ENCODE measurements at places on chromosomes 11 and 22.

GRCh38 chr22:30637701-30638114, 2.1 kb downstream of the SLC35E4 start:
- no peak for ATAC-seq

- no peak for ATAC-seq
Observed at GRCh38 chr22:30400159-30400558, 3.3 kb downstream of the SEC14L2 start.

DNA sequence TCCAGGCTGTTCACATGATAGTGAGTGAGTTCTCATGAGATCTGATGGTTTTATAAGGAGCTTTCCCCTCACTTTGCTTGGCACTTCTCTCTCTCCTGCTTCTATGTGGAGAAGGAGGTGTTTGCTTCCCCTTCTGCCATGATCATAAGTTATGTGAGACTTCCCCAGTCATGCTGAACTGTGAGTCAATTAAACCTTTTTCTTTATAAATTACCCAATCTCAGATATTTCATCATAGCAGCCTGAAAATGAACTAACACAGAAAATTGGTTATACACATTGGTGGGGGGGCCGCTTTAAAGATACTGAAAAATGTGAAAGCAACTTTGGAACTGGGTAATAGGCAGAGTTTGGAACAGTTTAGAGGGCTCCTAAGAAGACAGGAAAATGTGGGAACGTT, 741.1 kb upstream of the LUZP2 start:
- no peak for ATAC-seq

DNA sequence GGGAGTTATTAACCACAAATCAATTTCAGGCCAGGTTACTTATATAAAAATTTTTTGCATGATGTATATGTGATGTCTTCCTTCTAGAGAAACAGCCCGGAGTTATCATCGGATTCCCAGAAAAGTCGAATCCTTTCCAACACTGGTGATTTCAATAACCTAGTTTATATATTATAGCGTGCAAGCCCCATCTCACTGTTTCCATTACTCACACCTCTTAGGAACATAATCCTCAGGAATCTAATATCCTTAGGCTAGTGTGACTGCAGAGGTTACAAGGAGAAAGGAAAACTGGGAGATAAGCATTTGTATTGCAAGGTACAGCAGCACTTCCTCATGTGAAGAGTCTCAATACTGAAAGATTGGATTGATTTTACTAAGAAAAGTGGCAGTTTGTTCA, 20.3 kb downstream of the ARHGAP20 start:
- no peak for ATAC-seq

DNA sequence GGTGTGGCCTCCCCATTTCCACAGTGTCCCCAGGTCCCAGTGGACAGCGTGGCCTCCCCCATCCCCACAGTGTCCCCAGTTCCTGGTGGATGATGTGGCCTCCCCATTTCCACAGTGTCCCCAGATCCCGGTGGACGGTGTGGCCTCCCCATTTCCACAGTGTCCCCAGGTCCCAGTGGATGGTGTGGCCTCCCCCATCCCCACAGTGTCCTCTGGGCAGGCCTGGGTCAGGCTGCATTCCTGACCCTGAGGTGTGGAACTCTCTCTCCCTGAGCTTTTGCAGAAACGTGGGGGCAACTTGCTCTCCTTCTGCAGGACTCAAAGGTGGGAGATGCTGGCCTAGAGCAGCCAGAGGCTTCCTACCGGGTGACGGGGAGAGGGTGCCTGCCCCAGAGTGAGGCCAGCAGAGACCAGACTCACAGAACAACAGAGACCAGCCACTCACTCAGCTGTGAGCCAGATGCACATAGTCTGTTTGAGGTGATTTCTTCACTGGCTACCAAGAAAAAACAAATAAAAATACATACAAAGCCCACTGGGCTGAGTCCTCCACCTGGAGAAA, 85.8 kb upstream of the FGF3 start:
- peak; percentile 17 for ATAC-seq

DNA sequence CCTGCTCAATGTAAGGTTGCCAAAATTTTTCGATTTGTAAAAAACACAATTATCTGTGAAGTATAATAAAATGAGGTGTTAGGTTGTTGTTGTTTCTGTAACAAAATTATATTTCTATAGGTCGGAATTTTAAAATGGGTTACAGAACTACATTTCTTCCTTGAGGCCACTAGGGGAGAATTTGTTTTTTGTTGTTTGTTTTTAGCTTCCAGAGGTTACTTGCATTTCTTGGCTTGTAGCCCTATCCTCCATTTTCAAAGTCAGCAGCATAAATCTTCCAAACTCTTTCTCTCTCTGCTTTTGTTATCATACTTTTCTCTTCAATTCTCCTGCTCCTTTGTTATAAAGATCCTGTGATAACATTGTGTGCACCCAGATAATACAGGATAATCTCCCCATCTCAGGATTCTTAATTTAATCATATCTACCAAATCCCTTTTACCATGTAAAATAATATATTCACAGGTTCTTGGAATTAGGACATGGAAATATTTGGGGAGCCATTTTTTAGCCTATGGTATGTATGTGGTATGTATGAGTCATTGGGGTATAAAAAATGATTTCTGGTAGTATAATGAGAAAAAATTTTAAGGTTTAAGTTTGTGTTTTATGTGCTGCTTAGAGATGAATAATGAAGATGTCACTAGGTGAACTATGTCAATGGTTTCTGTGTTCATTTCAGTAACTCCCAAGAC, 9.4 kb upstream of the PATL1 start:
- ATAC-seq: no peak

- ATAC-seq: peak; percentile 21
Observed at GRCh38 chr22:47191671-47192650, 429.5 kb downstream of the TBC1D22A start.

DNA sequence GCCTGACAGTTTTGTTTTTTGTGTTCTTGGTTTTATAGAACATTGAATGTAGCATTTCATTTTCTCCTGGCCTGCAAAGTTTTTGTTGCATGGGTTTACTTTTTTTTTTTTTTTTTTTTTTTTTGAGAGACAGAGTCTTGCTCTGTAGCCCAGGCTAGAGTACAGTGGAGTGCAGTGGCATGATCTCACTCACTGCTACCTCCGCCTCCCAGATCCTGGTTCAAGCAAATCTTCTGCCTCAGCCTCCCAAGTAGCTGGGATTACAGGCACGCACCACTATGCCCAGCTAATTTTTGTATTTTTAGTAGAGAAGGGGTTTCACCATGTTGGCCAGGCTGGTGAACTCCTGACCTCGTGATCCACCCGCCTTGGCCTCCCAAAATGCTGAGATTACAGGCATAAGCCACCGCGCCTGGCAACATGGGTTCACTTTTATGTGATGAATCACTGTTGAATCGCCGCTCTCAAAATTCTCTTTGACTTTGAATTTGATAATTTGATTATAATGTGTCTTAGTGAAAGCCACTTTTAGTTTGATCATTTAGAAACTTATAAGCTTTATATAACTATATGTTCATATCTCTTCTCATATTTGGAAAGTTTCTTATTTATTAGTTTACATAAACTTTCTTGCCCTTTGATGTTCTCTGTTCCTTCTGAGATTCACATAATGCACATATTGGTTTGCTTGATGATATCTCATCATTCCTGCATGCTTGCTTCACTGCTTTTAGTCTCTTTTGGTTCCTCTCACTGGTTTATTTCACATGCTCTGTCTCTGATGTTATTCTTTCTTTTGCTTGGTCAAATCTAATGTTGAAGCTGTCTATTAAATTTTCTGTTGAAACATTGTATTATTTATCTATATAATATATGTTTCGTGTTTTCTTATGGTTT, 589.0 kb upstream of the CNTN5 start:
- no peak for ATAC-seq

DNA sequence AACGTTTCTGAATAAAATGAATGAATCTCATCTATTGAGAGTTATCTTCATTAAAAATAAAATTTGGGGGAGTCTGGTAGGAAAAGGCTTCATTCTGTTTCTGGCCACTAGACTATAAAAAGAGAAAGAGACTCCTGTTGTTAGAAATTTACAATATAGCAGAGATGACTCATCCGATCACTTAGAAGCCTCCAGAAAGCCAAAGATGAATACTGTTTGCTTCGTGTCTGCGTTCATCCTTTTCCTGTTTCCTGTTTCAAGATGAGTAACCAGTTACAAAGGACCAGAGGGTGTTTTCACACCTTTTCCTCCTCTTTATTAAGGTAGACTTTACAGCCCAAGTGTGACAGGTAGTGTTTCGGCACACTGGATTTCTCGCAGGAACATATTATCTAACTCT, 1120.7 kb downstream of the LRRC4C start:
- ATAC-seq: peak; percentile 89

GRCh38 chr11:34623463-34623862, 2.6 kb downstream of the EHF start:
- no peak for ATAC-seq

DNA sequence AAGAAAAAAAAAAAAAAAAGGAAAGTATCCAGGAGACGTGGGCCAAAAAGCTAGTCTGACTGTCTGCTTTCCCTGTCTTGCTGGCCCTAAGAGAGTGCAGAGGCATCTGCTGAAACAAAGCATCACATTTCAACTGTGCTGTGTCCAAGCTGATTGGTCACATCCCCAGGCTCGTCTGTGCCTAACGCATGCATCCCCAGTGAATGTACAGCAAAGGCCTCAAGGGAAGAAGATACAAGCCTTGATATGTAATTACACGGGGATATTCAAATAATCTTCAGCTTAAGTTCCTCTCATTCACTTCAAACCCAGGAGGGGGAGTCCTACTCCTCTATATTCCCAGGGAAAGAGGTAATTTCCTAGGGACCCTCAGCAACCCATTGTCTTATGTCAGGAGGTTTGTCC, 5.4 kb upstream of the SORL1 start:
- peak; percentile 94 for ATAC-seq

- no peak for ATAC-seq
Observed at GRCh38 chr11:57571606-57572005, 4.1 kb upstream of the UBE2L6 start.

DNA sequence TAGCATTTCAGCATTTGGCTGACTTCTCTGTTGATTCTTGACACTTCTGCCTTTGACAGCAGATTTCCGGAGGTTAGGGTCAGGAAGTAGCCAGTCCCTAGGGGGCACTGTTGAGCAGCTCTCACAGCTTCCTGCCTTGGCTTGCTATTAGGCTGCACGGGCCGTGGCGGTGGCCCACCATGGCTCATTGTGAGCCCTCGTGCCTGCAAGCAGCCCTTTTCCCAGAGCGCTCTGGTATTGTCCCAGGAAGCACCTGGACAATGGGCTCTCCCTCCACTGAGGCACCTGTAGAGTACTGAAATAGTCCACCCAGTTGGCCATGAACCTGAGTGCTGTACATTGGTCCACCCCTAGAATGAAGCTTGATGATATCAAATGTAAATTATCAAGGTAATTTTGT, 100.2 kb upstream of the GAL start:
- ATAC-seq: peak; percentile 51

DNA sequence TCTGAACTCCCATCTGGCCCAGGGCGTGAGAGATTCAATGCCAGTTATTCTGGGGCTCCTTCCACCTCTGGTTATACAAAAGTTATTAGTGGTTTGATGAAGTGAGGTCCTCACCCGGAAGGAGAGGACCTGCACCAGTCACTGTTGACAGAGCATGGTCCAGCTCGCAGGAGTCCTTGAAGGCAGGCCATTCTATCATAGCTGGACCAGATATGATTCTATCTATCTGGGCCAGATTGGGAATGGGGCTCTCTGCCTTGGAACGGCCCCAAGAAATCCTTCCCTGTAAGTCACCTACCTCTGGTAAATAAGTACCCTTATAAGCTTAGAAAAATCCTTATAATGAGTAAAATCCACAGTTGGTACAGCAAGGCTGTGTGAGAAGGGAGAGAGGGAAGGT, 50.7 kb downstream of the C11orf91 start:
- ATAC-seq: no peak

GRCh38 chr11:62025487-62026105, 58.2 kb upstream of the FTH1 start:
- no peak for ATAC-seq

DNA sequence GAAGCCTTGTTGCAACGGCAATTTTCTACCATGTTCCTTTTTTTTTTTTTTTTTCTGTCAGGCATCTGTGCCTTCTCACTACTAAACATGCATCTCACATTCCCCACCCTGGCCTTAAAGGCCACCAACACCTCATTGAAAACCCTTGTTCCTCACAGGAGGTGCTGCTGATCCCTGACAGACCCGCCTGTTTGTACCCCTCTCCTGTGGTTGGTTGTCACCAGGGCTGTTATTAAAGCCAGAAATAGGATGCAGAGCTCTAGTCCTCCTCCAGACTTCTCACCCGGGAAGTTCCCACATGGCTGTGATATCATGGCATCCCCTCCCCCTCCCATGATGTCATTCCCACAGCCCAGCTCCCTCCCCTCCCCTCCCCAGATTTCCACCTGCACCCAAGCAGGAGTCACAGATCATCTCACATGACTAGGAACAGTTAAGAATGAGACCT, 302.8 kb upstream of the NCAM1 start:
- no peak for ATAC-seq

DNA sequence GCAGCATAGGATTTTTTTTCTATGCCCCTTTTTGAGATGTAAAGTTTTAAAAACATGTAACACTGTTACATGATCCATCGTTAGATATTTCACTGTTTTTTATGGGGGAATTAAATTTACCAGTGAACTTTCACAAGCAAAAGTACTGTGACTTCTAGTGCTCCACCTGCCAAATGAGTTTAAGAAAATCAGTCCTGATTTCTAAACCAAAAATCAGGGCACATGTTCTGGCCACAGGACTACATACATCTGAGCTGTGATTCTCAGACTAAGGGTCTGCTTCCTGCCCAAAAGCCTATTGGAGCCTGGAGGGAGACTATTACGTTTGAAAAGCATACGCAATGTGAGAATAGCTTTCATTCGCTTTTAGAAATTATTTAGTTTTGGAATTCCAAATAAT, 22.5 kb downstream of the TMPRSS13 start:
- no peak for ATAC-seq

DNA sequence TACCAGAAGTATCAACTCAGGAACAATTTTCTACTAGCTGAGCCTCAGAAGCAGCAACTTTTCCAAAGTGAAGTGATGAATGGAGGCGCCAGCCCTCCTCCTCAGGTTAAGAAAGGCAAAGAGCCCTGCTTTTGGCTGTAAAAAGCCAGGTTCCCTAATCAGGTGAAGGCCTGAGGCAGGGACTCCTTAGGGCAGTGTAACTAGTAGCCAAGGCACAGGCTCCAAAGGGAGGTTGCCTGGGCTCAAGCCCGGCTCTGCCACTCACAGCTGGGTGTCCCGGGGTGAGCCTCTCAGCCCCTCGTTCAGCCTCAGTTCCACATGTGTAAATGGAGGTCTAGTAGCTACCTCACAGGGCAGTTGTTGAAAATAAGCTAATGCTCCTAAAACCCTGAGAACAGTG, 19.5 kb downstream of the TSKU start:
- ATAC-seq: no peak

GRCh38 chr11:35814081-35814695, 129.7 kb upstream of the LDLRAD3 start:
- no peak for ATAC-seq

GRCh38 chr22:43376765-43377547, 33.8 kb upstream of the SCUBE1 start:
- ATAC-seq: no peak

All from SK-N-SH treated with all-trans-retinoic acid at 6 μM for 48 hours (cell line).